ENCODE measurements at places on chromosomes 5 and 9.
A peak's percentile ranks its signal among the peaks of the same experiment; 100 is the strongest.

- DNase-seq = no peak
Measured at GRCh38 chr5:32538031-32538547, 47.3 kb upstream of the SUB1 start.

- DNase-seq = peak; percentile 22
Measured at GRCh38 chr5:131379723-131380122, 115.9 kb downstream of the CDC42SE2 start.

- no peak for DNase-seq
Measured at GRCh38 chr5:96763026-96763425, 44.7 kb downstream of the ERAP1 start.

GRCh38 chr9:69976152-69976551, 67.5 kb upstream of the MAMDC2 start:
- peak; percentile 84 for DNase-seq

- no peak for DNase-seq
Measured at GRCh38 chr9:70574151-70574837, 159.8 kb upstream of the KLF9 start.

DNA sequence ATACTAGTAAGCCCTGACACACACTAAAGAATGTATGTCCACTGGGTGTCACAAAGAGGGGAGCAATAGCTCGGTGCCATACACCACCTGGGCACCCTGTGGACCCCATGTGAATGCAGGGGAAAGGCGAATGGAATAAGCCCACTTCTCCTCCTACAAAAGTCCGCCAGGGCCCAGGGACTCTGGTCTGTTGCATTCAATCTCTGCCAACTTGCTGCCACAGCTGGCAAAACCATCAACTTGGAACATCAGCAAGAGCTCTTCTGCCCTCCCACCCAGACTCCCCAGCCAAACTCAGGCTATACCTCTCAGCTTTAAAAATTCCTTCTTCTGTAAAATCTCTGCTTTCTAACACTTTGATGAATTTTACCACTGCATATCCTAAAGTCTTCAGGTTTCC, 54.5 kb downstream of the PFDN1 start:
- DNase-seq = no peak

DNA sequence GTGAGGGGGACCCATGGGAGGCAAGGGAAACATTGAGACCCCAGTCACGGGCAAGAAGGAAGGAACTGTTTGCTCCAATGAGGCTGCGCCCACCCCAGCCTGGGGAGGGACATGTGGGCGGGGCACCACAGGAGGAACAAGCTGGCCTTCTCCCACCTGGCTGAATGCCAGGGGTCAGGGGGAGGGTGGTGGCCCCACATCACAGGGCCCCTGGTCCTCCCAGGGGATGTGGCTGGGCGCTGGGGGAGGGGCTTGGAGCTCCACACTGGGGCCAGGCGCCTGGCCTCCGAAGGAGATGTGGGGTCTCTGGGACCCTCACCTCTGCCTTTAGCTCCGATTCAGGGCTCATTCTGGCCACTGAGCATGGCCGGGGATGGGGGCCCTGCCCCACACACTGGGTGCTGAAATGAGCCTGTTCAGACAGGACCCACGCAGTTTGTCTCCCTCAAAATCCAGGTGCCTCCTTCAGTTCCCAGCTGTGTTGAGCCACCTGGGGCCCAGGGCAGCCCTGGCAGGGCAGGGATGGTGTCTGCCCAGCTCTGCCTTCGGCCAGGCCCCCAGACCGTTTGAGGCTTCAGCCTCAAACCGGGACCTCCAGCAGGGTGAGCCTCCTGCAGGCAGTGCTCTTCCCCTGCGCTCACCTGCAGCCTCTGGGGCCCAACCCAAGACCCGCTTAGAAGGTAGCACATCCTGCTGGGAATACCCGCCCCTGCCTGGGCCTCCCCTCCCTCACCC, 33.2 kb upstream of the NOTCH1 start:
- no peak for DNase-seq

GRCh38 chr5:88924330-88924657, 41.3 kb upstream of the MEF2C start:
- DNase-seq = no peak

DNA sequence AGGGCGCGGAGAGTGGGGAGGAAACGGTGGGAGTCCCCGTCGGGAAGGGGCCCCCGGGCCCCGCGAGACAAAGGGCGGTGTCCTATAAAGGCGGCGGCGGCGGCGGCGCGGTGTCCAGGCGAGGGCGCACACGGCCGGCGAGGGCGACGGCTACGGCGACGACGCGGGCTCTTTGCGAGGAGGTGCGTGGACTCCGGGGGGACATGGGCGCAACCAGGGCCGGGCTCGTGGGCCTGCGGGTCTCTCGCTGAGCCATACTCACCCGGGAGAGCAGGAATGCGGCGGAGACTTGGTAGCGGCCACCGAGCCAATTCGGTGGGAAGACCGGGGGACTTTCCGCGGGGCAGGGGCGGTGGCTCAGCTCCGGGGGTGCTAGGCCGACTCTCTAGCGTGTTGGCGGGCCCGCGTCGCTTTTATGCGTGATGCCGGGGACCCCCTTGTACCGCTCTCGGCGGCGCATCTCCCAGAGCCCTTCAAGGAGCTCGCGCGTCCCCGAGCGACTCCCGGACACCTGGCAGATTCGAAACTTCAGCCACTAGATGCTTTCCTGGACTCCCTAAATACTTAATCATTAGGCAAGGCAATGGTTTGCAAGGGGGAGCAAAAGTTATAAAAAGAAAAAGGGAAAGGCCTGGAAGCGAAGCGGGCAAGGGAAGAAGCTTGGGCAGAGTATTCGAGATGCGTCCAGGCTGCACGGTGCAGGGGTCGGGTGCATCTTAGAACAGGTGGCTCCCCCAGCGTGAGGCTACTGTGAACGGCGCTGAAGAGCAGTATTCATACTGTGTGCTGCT, 5.9 kb upstream of the TAL2 start:
- no peak for DNase-seq

- DNase-seq = no peak
Measured at GRCh38 chr5:33370466-33370859, 70.3 kb upstream of the TARS1 start.

DNA sequence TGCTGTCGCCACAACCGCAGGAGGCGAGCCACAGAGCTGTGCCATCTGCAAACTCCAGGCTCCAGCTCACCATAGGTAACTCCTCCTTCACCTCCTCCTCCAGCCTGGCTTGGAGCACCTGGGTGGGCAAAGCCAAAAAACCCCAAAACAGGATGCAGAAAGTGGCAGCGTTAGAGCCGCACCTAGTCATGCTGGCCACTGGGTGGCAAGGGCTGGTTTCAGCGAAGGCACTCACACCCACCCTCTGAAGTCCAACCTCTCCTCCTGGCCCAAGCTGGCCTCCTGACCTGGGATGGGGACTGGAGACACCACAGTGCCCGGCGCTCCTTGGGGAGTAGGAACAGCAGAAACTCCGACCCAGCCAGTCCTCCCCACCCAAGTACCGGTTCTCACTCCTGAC, 28.7 kb upstream of the ZNF354B start:
- no peak for DNase-seq

- DNase-seq = no peak
Measured at GRCh38 chr5:178069909-178070308, 43.4 kb upstream of the N4BP3 start.

DNA sequence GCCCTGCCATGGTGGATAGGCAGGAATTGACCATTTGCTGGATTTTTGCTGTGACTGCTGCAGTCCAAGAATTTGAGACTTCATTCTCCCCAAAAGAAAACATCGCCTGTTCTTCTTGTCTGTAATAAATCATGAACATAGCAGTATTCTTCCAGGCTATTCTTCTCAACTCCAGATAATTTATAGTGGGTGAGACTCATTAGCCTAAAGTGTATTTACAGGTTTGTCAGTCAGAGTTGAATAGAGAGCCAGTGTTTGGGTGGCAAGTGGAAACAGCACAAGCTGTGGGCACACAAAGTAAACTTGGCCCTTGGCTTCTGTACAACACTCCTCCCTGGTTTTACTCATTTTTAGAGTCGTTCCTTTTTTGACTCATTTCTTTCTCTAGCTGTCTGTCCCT, 128.2 kb upstream of the VCAN start:
- DNase-seq = no peak

DNA sequence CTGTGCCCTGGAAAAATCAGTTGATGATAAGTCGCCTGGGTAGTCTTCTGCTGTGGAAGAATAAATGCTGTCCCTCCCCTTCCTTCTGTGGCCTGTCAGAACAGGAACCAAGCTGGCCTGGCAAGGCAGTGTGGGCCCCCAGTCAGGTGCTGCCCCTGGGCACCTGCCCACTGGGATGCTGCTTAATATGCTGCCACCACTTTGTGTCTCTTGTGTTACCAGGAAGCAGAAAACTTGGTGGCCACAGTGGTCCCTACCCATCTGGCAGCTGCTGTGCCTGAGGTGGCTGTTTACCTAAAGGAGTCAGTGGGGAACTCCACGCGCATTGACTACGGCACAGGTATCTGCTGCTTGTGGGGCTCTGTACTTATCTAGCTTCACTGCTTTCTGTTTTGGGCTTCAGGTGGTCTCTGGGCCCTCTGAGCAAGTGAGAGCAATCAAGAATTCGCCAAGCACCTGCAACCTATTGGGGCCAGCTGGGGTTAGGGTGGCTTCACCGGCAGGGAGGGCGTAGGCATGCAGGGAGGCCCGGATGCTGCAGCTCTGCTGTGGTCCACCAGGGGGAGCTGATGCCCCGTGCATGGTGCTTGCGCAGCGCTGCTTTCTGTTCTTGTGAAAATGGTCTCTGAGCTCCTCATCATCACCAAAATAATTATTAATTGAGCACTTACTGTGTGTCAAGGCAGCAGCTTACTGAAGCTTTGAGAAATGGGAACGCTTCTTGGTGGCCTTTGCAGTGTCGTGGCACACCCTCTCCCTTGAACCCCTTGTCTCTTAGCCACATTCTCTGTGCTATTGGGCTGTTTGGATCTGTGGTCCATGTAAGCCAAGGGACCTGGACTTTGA, 20.3 kb downstream of the PTPA start:
- no peak for DNase-seq

- DNase-seq = no peak
Measured at GRCh38 chr9:134505032-134505431, 136.6 kb upstream of the COL5A1 start.

- DNase-seq = no peak
Measured at GRCh38 chr5:8471581-8471980, 602.6 kb downstream of the MTRR start.

- peak; percentile 72 for DNase-seq
Measured at GRCh38 chr5:66882606-66883227, 286.5 kb downstream of the MAST4 start.

GRCh38 chr5:61353293-61353692, 21.2 kb downstream of the ZSWIM6 start:
- DNase-seq = no peak

DNA sequence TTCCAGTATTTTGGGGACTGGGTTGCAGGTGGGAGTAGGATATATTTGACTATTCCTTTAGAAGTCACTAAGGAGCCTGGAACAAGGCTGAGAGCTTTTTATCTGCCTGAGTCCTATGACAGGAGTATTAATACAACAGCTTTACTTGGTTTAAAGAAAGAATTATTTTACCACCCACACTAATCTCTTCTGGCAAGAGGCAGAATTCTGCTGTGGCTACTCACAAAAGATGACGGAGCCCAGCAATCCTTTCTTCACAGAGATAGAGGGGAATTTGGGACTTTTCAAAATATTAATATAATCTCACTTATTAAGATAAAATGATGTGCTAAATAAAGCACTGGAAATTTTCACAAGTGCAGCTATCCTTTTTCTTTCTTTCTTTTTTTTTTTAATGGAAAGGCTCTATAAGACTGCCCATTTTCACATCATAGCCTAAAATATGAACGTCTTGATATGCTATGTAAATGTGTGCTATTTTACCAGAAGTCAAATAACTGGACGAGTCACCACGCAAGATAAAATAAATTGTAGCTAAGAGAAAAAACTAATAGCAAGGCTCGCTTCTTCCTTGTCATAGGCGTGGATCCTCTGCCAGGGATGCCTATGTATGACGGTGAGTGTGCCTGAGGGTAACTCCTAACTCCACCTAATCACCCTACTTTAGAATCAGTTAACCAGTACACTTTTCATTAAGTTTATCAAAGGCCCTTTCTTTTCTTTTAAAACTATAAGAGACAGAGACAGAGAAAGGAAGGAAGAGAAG, 76.3 kb downstream of the ZNF608 start:
- DNase-seq = peak; percentile 36

DNA sequence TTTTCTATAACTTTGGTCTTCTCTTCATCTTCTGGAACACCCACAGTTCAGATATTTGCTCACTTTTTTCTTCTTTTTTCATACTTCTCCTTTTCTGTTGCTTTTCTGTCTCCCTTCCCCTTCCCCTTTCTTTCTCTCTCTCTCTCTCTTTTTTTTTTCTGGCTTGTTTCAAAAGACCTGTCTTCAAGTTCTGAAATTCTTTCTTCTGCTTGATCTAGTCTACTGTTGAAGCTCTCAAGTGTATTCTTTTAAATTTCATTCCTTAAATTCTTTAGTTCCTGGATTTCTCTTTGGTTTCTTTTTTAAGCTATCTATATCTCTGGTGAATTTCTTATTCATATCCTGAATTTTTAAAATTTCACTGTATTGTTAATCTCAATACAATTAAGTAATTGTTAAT, 11.2 kb downstream of the ALG2 start:
- no peak for DNase-seq

DNA sequence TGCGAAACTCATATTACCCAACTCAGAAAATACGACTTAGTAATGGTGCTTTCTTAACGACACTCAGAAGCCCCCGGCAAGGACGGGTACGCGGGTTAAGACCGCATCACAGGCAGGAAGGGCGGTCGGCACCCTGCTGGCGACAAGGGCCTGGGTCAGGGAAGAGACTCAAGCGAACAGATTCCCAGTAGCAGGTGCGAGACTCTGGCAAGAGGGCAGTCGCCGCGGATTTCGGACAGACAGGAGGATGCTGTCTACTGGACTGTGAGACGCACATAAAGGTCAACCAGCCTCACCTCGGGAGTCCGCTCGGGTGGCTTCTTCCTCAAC, 398 bp downstream of the RAPGEF6 start:
- DNase-seq = no peak

DNA sequence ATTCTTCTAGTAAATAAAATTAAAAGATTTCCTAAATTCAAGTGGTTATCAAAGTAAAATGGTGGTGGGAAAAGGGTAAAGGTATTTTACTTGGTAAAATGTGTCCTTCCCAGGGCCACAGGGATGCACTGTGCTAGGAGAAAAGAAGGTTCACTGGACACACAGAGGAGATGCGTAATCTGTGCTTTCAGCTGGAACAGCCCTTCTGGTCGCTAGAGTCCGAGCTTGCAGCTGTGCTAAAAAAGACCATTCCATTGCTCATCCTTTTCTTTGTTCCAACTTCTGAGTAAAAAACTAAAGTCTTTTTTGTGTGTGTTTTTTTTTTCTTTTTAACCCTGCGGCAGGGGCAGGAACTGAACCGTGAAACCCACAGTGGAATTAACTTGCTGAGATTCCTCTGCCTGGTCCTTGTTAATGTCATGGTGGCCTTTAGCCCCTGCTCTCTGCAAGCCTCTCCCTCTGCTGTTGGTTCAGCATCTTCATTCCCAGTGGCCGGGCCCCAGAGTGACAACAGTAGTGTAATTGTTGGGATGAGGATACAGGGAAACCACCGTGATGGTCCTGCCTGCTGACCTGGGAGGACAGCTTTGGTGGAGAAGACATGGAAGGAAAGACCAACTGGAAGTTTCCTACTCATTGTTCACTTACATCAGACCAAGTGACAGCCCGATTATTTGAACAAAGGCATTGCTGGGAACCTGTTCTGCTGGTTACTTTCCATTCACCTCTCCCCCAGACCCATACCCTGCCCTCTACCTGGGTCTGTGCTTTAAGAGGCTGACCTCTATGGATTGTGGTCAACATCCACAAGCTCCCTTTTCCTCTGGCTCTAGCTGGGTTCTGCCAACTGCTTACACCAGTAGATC, 31.9 kb upstream of the FSTL4 start:
- no peak for DNase-seq

- DNase-seq = no peak
Measured at GRCh38 chr9:96719921-96720320, 58.0 kb downstream of the ZNF510 start.

- no peak for DNase-seq
Measured at GRCh38 chr9:123157221-123157620, 111.2 kb downstream of the STRBP start.

Measured in NCI-H226 (cell line).